ENCODE measurements at places on chromosomes 6 and 20.

DNA sequence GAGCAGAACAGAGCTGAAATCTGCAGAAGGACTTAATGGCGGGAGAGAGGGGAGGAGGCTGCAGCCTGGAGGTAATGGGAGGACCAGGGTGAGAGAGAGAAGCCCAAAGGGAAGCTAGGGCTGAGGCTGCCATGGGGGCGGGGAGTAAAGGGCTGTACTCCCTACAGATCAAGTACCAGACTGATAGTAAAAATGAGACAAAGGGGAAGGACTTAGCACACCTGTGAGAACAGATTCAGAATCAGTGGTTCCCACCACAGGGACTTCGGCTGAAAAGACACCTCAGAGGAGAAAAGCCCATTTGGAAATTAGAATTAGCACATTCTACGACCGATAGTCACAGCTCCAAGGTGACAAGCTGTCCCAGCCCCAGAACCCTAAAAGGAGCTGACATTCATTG is 6.4 kb upstream of the TBXT start:
- DNase-seq: no peak

GRCh38 chr6:38436726-38437465 is 202.8 kb downstream of the BTBD9 start:
- no peak for DNase-seq

GRCh38 chr20:31572042-31572700 is 32.9 kb upstream of the ID1 start:
- no peak for DNase-seq

- DNase-seq: no peak
Observed at GRCh38 chr6:20204512-20204894, 7.8 kb downstream of the MBOAT1 start.

- no peak for DNase-seq
Observed at GRCh38 chr20:10560686-10561085, 113.1 kb downstream of the JAG1 start.

DNA sequence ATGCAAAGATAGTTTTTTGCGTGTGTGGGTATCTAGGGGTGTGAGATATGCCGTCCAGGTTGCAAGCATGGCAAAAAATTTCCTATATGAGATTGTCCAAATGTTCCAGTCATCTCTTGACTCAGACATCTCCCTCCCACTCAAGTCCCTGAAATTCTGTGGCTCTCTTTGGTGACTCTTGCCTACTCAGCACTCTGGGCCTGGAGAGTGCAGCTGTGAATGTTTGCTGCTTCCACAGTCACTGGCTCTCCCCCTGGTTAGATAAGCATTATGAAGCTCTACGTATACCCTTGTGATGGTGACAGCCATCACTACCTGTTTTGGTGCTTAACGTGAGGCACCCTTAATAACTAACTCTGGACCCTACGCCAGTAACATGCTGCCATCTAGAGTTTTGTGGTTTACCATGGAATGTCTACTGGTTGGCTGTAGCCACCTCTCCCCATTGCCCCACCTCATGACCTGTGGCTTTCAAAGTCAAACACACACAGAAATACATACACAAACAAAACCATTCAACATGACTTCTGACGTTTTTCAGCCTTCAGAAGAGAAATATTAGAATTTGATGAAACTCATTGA is 621.9 kb upstream of the CITED2 start:
- DNase-seq: no peak

GRCh38 chr6:79946272-79947190 is 822 bp downstream of the ELOVL4 start:
- DNase-seq: no peak

GRCh38 chr6:24439858-24440539 is 37.3 kb downstream of the MRS2 start:
- DNase-seq: no peak

DNA sequence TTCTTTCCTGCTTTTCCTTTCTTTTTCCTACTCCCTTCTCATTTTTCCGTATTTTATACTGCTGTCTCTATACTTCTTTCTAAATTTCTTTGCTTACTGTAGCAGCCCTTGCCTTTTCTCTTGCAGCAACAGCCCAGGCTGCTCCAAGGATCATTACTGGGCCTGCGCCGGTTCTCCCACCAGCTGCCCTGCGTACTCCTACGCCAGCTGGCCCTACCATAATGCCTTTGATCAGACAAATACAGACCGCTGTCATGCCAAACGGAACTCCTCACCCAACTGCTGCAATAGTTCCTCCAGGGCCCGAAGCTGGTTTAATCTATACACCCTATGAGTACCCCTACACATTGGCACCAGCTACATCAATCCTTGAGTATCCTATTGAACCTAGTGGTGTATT is 148.8 kb downstream of the QKI start:
- no peak for DNase-seq

DNA sequence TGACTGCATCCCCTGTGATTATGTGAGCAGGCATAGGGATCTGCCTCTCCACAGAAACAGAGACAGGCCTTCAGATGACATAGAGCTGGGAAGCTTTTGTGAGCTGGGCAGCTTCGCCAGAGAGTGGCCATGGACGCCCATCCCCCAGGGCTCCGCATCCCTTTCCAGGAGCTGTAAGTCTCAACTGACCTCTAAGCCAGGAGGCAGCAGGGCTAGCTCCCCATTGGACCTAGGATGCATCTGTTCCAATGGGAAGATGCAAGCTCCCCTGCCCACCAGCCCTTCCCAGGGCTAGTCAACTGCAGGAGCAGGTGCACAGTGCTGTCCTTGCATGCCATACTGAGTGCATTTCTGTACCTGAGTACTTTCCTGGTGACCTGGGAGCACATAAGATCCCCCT is 663.6 kb downstream of the RNF144B start:
- DNase-seq: no peak

GRCh38 chr6:139149383-139149782 is 14.5 kb downstream of the HECA start:
- DNase-seq: no peak

DNA sequence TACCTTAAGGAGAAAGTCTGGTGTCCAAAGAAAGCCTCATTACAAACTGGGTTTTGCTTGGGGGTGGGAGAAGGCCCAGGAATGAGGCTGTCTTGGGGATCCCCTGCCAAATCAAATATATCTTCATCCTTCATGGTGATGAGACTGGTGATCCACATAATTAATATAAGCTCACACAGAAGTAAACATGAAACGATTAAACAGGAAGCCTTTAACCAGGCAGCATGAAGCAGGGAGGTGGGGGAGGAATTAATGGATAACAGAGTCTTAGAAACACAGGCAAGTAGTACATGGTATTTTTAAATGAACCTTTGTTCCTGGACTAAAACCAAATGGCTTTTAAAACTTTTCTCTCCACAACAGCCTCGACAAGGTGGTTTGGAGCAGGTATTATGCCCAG is 437.5 kb downstream of the TFAP2A start:
- no peak for DNase-seq

DNA sequence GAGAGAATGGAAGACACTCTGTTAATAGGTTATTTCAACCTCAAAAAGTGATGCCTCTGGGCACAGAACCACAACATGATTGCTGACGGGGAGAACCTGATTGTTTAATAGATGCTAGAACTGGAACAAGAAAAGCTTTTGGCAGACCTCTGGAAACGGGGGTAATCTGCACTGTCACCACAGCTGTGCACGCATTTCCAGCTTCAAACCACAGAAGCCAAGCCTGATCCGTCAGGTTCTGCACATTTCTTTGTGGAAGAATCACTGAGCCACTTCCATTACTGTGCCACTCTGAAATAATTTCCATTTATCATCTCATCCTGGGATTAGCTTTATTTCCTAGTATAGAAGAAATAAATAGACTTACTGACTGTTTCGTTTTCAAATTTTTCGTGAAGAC is 309.3 kb downstream of the FARS2 start:
- DNase-seq: no peak

DNA sequence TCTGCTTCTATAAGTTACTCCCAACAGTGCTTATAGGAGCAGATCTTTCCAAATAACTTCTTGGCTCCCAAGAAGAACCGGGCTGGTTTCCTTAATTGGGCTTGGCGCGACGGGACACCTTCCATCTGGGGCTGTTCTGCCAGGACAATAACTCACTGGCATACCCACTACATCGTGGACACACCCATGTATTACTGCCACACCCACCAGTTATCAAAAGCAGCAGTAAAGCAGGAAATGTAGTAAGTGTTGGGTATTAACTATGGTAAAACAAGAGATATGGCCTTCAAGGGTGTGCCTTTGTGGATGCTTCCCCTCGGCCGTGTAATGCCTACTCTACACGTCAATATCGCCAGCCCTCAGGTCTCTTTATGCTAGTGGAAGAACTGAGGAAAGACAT is 24.7 kb downstream of the CNKSR3 start:
- DNase-seq: no peak

GRCh38 chr6:42745083-42745639 is 742 bp downstream of the TBCC start:
- no peak for DNase-seq

- no peak for DNase-seq
Observed at GRCh38 chr6:57254055-57254717, 32.1 kb upstream of the RAB23 start.

DNA sequence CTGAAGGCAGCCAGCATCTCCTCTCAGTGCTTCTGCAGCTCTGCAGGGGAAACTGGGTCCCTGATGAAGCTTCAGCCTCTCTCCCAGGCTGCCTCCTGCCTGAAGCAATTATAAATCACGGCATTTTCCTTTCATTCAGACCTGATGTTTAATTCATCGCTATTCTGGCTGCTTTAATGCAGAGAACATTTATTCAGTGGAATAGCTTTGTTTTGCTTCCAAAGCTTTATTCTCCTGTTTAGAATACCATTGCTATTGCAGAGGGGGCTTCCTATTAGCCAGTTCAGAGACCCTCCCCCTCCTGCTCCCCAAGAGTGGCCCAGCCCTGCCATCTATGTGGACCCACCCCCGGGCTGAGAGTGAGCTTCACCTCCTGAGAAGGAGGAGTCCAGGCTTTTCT is 255.6 kb downstream of the LRFN2 start:
- no peak for DNase-seq

- DNase-seq: no peak
Observed at GRCh38 chr6:7727946-7728854, 2.3 kb downstream of the BMP6 start.

DNA sequence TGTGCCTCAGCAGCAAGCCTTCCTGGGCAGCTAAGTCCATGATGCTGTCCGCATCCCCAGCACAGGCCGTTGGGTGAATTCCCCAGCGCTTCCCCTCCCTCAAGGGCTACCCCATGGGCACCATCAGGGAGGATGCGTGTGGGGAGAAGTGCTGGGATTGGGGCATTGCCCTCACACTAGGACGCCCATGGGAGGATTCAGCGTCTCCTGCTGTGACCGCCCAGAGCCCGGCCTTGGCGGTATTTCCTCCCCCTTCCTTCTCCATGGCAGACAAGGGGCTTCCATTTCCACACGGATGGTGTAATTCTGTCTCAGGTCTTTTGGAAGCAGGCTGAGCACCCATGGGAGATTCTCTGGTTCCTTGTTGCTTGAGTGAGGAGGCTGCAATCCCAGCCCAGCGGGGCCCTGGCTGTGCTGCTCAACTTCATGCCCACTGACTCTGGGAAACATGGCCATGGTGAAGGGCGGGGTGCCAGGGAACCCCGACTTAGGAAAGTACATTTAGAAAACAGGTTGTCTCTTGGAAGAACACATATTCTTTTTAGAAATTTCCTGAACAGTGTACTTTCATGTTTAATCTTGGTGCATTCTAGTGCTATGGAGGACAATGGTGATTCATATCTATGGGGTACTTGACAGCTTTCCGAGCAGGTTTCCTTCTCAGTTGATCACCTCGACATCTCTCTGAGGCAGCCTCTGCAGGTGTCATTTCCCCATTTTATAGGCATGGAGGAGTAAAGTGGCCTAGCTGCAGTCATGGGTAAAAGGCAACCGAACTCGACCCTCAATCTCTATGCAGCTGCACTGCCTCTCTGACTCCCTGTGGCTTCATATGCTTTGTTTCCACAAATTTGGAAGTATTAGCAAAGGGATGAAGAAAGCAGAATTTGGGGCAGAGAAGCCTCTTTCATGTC is 178.2 kb upstream of the CST7 start:
- DNase-seq: no peak

GRCh38 chr6:143197377-143197776 is 136.7 kb downstream of the AIG1 start:
- no peak for DNase-seq

- no peak for DNase-seq
Observed at GRCh38 chr20:1616858-1617434, 2.9 kb downstream of the SIRPB1 start.

GRCh38 chr20:49907405-49908257 is 7.7 kb downstream of the SPATA2 start:
- DNase-seq: no peak

DNA sequence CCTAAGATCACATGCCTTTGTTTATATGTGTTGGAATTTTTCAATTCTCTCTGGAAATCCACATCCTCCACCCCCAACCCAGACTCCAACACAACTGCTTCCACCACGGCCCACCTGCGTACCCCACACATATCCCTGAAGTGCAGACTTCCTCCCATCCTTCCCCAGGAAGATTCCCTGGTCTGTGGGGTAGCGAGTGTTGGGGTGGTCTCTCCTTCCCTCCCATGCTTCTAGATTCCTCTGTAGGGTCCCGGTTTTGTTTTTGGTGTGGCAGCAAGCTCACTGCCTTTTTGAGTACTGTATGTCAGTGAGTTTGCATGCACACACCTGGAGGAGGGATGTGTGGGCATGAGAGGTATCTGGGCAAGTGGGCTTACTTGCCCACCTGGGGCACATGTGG is 127.6 kb downstream of the MRPL14 start:
- DNase-seq: no peak

GRCh38 chr6:119350952-119351372 is 1.4 kb upstream of the MAN1A1 start:
- no peak for DNase-seq

- DNase-seq: no peak
Observed at GRCh38 chr6:43173591-43174262, 2.7 kb downstream of the SRF start.

DNA sequence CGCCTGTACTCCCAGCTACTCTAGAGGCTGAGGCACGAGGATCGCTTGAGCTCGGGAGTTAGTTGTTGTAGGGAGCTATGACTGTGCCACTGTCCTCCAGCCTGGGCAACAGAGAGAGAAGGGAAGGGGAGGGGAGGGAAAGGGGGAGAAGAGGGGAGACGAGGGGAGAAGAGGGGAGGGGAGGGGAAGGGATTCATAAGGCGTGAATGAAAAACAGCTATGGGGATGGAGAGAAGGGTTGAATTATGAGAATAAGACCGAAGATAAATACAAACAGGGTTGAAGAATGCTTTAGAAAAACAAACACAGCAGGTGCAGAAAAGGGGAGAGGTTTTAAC is 106.0 kb downstream of the TRIM27 start:
- DNase-seq: no peak

- DNase-seq: no peak
Observed at GRCh38 chr6:168149015-168149414, 70.0 kb upstream of the FRMD1 start.

Measured in stimulated activated CD4-positive, alpha-beta T cell treated with anti-CD3 and anti-CD28 coated beads, Interleukin-15, amount 100 ng/mL, for 1 hour (primary cell).